ENCODE measurements at places on chromosomes 2 and 18.

DNA sequence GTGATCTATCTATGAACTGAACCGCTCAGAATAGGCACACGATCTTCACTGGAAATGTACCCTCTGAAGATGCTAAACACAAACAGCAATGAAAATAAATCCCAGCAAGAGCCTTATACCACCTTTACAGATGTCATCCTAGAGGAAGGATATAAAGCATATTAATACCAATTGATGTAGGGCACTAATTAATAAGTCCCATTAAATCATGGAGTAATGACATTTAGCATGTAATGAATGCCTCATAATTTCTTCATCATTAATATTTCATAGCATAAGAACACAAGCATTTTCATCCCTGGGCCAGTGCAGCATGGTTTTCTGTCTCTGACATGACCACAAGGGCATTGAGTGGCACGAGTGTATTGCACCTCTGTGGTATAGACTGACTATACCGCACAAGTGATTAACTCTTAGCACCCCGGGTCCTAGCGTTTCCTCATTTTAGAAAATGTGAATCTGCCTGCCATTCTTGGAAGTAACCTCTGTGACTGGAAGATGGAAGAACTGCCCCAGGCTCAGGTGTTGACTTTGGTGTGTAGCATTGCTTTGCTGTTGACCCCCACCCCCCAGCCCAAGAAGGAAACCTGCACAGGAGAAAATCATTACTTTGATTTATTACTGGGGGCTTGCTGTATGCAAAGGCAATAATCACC is 1.4 kb upstream of the TMEM178A start:
- DNase-seq: no peak

GRCh38 chr18:45838302-45839070 is 13.0 kb downstream of the SIGLEC15 start:
- DNase-seq: no peak

DNA sequence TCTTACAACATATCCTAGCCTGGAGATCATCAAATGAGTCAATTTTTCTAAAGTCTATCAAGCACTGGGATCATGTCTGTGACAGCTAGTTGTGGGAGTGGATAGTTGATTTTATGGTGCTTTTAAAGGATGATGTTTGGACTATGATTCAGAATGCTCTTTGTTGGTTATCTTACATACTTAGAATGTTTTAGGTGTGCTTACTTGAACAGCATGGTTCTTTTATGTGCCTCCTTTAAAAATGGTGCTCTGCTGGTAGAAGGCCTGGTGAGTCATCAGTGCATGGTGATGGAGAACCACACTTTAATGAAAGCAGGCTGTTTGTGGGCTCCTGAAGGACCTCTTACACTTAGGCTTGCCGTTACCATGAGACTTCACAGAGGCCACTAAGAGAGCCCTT is 682.7 kb upstream of the FANCL start:
- DNase-seq: no peak

- no peak for DNase-seq
Measured at GRCh38 chr2:150154308-150154797, 333.1 kb downstream of the RND3 start.

GRCh38 chr2:181677912-181678586 is 2.3 kb downstream of the NEUROD1 start:
- no peak for DNase-seq

- DNase-seq: no peak
Measured at GRCh38 chr18:58298251-58299134, 254.5 kb downstream of the NEDD4L start.

DNA sequence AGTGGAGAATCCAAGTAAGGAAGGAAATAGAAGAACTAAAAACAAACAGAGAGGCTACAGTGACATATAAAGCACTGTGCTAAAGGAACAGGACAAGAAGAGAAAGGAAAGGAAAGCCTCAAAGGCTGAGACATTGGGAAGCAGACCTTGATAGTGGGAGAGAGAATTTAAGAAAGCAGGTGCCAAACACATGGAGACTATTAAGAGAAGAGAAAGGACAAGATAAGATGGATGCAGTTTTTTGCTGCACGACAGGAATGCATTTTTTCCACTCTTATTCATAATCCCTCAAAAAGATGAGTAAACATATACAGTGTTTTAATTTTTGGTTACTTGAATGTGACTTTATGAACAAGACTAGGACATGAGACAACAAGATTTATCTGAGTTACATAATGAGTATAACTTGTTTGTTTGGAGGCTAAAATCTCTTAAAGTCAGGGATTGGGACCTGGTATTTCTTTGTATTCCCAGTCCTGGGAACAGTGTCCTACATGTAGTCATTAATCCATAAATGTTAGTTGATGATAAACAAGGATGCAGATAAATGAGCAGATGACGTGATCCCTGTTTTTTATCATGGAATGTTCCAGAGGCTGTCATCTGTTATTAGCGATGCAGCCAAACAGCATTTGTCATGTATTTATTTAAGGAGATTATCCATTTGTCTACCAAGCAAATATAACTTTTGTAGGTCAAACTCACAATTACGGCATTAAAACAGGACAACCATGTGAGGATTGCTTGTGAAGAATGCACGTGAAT is 141.7 kb downstream of the DNER start:
- no peak for DNase-seq

DNA sequence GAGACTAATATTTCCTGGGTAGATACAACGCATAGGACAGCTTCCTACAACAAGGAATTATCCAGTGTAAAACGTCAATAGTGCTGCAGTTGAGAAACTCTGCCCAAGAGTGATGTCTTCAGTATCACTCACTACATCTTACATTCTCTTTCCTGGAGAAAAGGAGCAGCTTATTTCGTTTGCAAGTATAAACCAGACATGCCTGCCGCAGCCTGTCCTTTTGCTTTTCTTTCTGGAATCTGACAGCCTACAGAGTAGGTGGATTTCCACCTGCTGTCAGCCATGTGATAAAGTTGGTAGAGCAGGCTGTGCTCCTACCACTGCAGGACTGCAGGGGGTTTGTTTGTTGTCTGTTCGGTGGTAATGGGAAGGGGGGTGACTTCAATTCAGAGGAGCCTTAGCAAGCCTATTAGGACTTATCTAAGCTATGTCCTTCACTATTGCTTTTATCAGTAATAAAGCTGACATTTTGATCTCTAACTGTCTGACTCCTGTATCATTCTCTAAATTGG is 439.1 kb downstream of the GRB14 start:
- no peak for DNase-seq

- no peak for DNase-seq
Measured at GRCh38 chr18:34122724-34123334, 101.9 kb downstream of the NOL4 start.

DNA sequence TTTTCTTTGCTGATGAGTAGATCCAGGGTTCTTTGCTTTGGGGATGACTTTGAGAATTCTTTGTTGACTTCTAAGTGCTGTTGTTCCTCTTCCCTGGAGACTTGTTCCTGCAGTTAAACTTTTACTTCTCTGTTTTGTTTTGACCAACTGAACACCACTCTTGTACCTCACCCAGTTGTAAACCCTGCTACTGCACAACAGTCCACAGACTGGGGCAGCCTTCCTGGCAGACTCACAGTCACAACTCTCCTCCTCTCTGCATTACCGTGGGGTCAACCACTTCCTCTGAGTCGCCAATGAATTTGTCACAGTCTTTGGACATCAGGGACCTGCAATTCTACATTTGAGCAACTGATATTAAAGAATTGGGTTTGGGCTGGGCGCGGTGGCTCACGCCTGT is 3.8 kb upstream of the SLC8A1 start:
- no peak for DNase-seq

GRCh38 chr18:45447355-45448265 is 167.7 kb upstream of the SLC14A2 start:
- no peak for DNase-seq

DNA sequence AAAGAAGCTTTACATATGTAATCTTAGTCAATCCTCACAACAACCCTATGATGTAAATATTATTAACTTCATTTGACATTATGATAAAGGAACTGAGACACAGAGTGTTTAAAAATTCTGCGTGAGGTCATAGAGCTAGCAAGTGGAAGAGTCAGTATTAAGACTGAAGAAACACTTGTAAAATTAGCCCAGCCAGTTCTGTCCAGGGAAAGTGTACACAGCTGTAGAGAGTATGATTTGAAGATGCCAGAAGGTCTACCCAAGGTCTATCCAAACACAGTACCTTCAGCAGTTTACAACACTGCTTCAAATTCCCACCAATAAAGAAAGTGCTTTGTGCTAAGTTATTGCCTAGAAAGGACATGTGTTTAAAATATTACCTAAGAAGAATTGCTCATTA is 51.7 kb upstream of the ITPRID2 start:
- no peak for DNase-seq

DNA sequence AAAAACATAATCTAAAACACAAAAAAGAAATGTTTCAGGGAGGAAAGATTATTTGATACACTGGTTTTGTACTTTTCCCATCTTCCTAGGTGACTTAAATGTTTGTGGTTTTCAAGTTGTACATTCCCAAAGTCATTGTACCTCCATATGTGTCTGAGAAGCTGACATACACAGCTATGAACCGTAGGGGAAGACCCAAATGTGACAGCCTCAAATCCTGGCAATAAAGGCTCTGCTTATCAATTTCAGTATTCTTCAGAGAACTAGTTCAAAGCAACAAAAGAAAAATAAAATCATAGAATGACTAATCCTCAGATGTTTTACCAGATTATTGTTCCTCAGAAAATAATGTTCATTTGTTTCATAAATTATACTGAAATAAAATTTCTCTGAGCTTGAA is 2.5 kb downstream of the DYNC2LI1 start:
- no peak for DNase-seq

- DNase-seq: no peak
Measured at GRCh38 chr18:49859021-49859359, 45.7 kb upstream of the ACAA2 start.

GRCh38 chr2:139492131-139492680 is 712.0 kb upstream of the NXPH2 start:
- no peak for DNase-seq

GRCh38 chr2:65464604-65465003 is 32.2 kb upstream of the SPRED2 start:
- DNase-seq: no peak

- DNase-seq: no peak
Measured at GRCh38 chr18:29629493-29630036, 1413.0 kb downstream of the DSC3 start.

GRCh38 chr2:207624185-207625013 is 795 bp downstream of the METTL21A start:
- DNase-seq: no peak

GRCh38 chr18:7982216-7982615 is 415.1 kb downstream of the PTPRM start:
- no peak for DNase-seq

DNA sequence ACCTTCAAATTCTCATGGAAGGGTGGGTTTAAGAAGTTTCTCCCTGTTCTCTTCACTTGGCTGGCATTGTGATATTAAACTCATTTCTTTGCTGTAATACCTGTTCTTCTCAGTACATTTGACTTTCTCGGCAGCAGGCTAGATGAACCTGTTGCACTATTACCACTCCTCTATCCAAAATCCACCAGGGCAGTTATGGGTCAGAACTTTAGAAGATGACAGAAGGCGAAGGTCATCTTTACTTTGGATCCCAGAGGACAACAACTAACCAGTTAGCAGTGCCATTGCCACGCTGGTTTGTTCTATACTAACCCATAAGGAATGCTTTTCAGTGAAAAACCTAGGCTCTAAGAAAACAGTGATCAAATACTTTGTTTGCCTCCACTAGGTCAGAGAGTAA is 901.0 kb downstream of the TSN start:
- DNase-seq: no peak

GRCh38 chr2:50551868-50552267 is 480.1 kb downstream of the NRXN1 start:
- no peak for DNase-seq

DNA sequence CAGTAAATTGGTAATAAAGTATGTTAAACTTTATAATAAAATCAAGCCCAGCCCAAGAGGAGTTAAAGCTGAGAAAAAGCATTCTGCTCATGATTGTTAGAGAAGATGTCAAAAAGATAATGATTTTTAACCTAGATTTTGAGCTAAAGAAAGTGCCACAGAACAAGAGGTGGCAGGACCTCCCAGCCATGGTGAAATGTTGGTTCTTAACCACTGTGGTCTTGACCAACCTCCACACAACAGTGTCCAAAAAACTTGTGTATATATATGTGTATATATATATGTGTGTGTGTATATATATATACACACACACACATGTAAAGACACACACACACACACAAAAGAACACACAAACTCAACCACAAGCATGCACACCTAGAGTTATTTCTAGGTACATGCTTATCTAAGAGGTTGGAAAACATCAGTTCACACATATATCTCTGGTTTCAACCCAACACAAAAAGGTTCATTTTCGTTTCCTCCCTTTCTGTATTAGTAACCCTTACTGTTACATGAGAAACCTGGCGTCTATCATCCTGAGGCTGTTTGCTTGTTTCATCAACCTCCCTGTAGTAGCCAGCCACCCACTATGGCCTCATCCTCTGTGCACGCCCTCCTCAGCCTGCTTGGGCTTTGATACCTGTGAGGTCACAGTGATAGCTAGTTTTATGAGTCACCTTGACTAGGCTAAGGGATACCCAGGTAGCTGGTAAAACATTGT is 631.8 kb upstream of the ID2 start:
- DNase-seq: no peak

DNA sequence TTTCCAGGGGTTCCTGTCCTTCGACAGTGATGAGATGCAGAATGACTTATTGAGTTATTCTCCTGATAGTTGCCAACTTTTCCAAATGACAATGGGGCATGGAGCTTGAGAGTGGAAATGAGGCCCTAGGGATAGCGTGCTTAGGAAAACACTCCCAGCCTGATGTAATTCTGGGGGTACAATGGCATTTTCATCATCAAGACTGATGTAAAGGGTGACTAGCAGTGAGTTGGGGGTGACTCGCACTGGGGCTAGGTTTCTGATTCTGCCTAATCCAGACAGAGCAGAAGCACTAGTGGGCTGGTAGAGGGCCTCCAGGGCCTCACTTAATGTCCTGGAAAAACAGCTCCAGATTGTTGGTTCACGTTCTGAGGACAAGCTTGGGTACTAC is 34.0 kb upstream of the IL37 start:
- no peak for DNase-seq
